ENCODE measurements at places on chromosomes 3 and 15.

DNA sequence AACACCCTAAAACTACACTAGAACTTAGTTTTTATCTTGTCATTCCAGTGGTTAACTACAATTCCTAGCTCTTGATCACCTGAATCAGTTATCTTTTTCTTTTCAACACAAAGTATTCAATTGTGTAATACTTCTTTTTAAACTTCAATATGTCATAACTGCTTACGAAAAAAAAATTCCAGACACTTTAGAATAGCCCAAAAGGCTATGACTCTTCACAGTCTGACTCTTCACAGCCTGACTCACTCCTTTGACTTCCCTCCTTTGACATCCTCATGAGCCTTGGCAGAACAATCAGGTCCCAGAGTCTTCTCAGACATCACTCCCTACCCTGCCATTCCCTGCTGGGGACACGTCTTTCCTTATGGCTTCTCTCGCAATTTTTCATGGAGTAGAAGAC, 727.1 kb downstream of the ROBO1 start:
- no peak for DNase-seq

DNA sequence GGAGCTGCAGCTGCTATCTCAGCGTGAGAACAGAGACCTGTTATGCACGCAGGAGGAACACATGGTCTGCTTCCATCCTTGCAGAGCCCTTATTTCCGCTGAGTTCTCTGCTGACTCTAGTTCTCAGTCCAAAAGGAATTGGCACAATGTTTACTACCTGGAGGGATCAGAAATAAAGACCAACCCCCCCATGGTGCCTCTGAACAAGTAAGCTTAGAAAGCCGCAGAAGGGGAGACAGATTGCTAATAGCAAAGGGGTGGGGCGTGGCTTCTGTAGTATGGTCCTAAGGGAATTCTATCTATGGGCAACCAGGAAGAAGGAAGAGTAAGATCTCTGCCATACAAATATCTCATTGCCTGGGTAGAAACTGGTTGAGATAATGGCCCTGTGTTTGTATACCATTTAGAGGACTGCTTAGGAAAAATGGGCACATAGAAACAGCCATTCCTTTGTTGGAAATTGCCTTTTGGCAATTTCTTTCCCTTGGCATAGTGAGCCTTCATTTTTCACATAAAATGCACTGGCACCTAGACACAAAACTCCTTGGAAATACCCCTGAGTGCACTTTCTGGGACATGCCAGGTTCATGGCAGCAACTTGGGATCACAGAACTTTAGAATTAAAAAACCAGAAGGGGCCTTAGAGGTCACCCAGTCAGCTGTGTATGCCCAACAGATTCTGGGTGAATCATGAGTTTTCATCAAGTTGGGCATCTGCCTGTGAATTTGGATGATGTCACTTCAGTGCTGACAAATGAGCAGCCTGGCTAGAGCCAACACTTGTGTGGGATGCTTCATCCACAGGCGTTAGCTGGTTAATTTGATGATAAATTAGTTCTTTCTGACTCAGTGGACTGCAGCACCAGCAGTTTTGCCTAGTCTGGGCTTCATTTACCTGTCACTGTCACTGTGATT, 57.4 kb upstream of the STXBP5L start:
- DNase-seq: no peak

DNA sequence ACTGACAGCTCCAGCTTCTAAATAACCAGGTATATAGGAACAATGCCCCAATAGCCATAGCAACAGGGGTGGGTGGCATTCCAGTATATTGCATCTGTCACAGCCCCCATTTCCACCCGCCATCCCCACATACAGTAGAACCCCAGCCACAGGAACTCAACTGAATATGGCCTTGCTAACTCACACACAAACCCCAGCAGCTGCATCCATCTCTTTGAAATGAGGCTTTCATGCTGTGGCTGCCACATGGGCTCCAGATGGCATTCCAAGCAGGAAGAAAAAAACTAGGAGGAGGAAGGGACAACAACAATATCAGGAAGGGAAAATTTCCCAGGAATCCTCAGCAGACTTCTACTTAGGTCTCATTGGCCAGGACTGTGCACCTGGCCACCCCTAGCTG, 54.6 kb downstream of the CCR3 start:
- DNase-seq: no peak

- no peak for DNase-seq
Observed at GRCh38 chr3:54969652-54970051, 41.8 kb upstream of the LRTM1 start.

GRCh38 chr3:138578141-138578540, 15.9 kb downstream of the CEP70 start:
- no peak for DNase-seq

DNA sequence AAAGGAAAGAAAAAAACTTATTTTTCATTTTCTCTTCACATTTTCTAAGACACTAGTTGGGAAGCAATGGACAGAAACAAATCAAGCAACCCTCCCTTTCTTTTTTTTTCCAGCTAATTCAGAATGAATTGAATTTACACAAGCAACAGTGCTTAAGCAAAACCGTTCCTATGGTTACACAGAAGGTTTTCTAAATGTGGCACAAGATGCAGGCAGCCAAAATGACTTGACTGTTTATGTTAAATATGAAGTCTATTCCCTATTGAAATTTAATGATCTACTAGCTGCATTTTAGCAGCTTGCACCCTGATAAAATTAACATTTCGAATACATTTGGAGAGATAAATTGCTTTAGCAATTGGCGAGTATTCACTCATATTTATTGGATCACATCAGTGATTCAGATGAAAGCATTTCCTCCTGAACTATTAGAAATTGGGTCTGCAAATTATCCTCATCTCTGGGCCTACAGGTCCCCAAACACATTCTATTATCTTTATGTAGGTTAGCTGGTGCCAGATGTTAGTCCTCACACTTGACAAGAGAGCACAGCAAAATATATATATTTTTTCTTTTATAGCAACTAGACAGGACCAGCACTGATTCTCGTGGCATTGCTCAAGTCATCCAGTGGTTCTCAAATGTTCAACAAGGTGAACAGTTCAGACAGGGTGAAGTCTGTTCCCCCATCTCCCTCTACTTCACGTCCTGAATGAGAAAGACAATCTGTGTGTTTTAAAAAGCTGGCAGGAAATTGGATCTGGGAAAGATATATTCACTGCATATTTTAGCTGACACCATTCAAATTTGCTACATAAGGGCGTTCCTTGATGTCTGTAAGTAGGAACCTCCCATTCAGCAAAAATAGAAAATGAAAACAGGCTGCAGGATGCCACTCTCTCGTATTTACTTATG, 463.6 kb upstream of the KCNMB2 start:
- no peak for DNase-seq

GRCh38 chr3:90010341-90010740, 902.9 kb downstream of the EPHA3 start:
- no peak for DNase-seq

DNA sequence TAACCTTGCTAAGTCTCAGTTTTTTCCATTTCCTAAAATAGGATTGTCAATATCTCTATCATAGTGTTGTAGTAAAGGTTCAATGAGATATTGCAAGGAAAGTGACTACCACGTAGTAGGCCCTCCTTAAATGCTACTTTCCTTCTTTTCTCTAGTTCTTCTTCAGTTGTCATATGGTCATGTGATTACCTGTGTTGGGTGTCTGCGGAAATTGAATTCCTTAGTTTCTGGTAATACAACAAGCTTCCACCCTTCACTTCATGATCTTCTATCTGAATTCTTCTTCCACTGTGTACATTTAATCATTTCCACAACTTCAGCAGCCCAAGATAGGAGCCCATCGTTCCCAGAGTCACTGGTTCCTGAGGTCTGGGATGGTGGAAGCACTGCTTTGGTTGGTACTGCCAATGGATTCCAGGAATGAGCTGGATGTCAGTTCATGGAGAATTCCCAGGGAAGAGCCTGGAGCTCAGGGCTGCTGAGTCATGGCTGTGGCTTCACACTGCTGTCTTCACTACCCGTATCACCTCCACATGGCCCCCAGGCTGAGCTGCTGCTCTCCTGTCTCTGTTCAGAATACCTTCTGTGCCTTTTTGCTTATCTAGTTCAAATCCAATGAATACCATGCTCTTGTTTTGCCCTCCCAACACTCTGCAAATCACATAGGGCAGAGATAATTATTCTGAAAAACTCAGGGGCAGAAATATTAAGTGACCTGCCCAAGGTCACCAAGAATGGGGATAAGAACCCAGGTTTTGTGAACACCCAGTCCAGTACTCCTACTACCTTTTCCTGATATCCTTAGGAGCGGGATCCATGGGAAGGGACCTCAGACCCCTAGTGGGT, 98.6 kb downstream of the RPL39L start:
- DNase-seq: no peak

GRCh38 chr3:49903451-49904424, at the start of gene MST1R:
Gene MST1R (minus strand): TSS chr3:49903873. CDS start chr3:49903609, 264 bp downstream.
- DNase-seq: no peak

DNA sequence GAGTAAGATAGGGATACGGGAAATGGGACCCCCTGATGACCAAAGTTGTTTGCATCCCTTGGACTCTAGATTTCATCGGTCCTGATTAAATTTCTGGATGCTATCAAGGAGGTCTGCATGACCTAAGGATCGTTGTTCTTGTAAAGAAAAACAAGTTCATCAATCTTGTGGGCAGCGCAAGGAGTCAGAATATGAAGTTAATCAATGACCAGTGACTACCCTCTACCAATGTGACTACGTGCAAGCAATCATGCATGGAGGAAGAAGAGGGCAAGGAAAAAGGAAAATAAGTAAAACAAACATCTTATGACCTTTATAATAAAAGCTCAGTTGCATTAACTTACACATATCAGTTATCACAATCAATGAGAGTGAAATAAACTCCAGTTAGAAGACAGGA, 139.7 kb downstream of the RTP4 start:
- peak; percentile 93 for DNase-seq

GRCh38 chr15:55998478-55998877, 5.1 kb upstream of the NEDD4 start:
- no peak for DNase-seq

DNA sequence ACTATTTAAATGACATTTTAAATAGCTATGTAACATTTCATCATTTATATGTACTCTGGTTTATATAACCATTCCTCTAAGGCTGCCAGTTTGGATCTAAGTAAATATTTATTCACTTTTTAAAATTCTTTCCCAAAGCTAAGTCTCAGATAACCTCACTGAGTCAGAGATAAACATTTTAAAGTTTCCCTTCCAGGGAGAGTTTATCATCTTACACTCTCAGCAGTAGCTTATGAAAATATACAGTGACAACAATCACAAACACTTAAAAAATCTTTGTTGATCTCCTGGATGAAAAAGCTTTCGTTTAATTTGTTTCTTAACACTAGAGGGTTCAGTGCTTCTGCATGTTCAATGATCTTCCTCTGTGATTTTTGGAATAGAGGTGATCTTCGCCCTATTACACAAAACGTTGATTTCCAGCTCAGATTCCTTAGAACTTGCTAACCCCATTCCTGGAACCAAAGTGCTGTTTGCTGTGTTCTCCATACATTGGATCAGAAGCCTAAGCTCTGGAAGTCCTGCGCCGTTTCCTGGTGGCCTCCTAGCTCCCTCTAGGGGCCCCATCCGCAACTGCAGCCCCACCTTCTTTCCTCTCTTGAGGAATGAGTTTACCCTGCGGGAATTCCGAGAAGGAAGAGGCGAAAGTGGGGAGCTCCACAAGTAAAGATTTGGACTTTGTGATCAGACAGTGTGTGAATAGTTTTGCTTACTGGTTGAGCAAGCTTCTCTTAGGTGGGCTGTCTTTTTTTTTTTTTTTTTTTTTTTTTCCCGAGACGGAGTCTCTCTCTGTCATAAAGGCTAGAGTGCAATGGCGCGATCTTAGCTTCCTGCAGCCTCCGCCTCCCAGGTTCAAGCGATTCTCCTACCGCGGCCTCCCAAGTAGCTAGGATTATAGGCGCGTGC, 29.3 kb upstream of the SACM1L start:
- DNase-seq: no peak

Data from epithelial cell of proximal tubule (primary cell).